Stimulated activated CD8-positive, alpha-beta memory T cell treated with anti-CD3 and anti-CD28 coated beads, Interleukin-15, amount 100 ng/mL, for 1 hour (primary cell): ENCODE measurements at places on chromosomes 6 and 20.

- DNase-seq: no peak
Measured at GRCh38 chr6:34930221-34930620, 41.2 kb downstream of the ANKS1A start.

DNA sequence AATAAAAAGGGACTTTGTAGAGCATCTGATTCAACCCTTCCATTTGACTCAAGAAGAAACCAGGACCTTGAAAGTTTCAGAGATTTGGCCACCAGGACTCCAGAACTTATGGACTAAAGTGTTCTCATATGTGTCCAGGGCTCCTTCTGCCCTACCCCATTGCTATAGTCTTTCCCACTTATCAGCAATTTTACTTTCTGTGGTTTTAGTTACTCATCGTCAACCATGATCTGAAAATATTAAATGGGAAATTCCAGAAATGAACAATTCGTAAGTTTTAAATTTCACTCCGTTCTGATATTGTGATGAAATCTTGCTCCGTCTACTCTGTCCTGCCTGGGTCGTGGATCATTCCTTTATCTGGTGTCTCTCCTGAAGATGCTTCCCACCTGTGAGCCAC is 259.8 kb downstream of the PHACTR1 start:
- no peak for DNase-seq

DNA sequence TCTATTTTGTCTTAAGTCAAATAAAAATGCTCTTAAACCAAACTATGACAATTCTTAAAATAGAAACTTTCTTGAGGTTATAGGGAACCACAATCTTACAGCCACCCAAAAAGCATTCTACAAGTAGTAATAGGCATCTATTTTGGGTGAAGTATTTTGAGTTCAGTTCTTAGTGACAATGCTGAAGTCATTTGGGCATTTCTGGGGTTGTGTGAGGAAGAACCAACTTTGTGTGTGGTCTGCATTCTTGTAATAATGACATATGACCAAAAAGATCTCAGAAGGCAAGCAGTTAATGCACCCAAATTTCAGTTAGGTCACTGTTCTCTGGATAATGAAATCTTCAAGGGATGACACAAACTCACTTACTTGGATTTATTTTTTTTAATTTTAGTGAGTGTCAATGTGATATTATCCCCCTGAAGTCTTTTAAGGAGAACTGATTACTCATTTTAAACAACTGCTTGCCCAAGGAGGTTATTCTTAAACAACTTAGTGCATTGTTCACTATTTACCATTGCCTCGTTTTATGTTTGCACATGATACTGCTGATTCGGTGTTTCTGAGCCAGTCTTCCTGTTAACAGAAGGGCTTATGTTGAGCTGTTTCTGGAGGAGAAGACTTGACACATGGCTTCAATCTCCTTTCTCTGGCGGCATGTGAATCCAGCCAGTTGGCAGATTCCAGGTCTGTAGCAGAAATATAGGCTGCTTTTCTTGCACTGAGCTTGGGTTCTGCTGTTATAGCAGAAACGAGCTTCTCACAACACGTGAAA is 618.9 kb downstream of the BCKDHB start:
- no peak for DNase-seq

GRCh38 chr6:18533793-18534192 is 146.6 kb downstream of the RNF144B start:
- no peak for DNase-seq

- no peak for DNase-seq
Measured at GRCh38 chr6:138999949-139000725, 12.1 kb upstream of the REPS1 start.

DNA sequence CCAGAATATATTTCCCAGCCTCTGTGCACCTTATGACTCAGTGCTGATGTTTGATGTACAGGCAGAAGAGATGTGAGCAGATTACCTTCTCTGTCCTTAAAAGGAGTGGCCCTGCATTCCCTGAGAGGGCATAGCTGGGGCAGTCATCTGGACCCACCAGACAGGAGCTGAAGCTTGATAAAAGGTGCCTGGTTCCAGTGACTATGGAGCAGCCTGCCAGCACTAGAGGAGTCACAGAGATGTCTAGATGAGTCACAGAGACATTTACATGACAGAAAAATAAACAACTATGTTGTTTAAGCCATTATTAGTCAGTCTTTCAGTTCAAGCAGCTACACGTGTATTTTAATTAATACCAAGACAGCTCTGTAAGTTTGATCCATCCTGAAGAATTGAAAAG is 237.1 kb upstream of the MOCS1 start:
- no peak for DNase-seq
